ENCODE measurements at places on chromosomes 4 and X. TPM values are rescaled to one million over a fixed set of nuclear protein-coding genes. Genes with fewer than 3 reads are reported as not detected.

GRCh38 chr4:155807021-155807420 is 48.2 kb downstream of the GUCY1B1 start:
- H3K27ac ChIP-seq: no peak overlapping the region
- no peaks in the 10 kb centered on the region for H3K4me1 ChIP-seq
- H3K4me3 ChIP-seq: no peak overlapping the region
- no peaks in the 10 kb centered on the region for H3K27me3 ChIP-seq
- no peaks in the 10 kb centered on the region for H3K36me3 ChIP-seq

DNA sequence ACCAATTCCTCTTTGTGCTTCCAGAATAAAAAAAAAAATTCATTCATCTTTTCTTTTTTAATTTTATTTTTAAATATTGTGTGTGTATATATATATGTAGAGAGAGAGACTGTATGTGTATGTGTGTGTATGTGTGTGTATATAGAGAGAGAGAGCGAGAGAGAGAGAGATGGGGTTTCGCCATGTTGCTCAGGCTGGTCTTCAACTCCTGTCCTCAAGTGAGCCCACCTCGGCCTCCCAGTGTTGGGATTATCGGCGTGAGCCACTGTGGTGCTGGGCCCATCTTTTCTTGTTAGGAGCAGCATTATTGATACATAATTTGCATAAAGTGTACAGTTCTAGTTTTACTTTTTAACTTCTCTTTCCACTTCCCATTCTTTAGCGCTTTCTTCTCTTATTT is 33.6 kb downstream of the KDM6A start:
- H3K4me1 ChIP-seq: peaks cover 31% of the 10 kb centered on the region
- no peaks in the 10 kb centered on the region for H3K27me3 ChIP-seq
- H3K27ac ChIP-seq: no peak overlapping the region
- H3K4me3 ChIP-seq: no peak overlapping the region

- DNase-seq: no peak
- no peaks in the 10 kb centered on the region for H3K27me3 ChIP-seq
- no peaks in the 10 kb centered on the region for H3K36me3 ChIP-seq
- no peak overlapping the region for H3K4me3 ChIP-seq
These were observed 327.8 kb downstream of the GALNTL6 start for GRCh38 chr4:172141025-172141424.

- H3K4me3 ChIP-seq: no peak overlapping the region
- no peak for DNase-seq
- no peaks in the 10 kb centered on the region for H3K36me3 ChIP-seq
These were observed 279.4 kb downstream of the FAT4 start for GRCh38 chr4:125594056-125594602.

The IGSF1 gene
- total RNA-seq: not detected

Measured in activated naive CD8-positive, alpha-beta T cell treated with anti-CD3 and anti-CD28 coated beads for 36 hours (primary cell).